ENCODE measurements at places on chromosomes 2 and 18. TPM values are rescaled to one million over a fixed set of nuclear protein-coding genes. Genes with fewer than 3 reads are reported as not detected.

Gene C2orf81
- 10.3 TPM for total RNA-seq

Gene BCL11A
- total RNA-seq, result 0.11 TPM

Gene IMPA2
- 43.4 TPM for total RNA-seq

Gene PROKR1
- not detected for total RNA-seq

DNA sequence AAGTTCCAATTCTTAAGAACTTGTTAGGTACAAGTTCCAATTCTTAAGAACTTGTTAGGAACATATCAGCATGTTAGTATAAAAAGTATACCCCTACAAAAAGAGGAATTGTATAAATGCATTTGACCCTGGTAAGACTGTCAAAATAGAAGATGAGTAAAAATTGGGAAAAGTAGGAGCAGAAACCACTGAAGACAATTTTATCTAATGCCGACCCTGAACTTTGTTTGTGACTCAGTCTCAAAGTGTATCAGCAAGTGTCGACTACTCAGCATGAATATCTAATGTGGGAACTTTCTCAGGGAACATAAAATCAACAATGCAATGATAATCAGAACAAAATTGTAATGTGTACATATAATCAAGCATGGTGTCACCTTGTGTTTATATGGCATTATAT is 583 bp upstream of the CD226 start:
- DNase-seq, result no peak

DNA sequence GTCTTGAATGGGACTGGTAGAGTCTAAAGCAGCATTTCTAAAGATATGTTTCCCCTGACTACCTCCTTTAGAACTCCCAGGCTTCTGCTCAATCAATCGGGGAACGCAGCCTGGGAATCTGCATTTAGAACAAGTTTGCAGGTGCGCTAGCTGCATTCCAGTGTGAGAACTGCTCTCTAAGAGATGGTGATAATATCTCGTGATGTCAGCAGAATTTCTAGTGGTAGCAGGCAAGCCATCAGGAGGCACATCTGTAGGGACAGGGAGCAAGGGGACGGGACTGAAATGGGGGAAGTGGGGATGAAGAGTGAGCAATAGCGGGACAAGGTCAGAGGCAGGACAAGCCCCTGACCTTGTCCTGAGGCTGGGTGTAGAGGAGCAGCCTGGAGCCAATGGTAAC is 120.3 kb upstream of the DNMT3A start:
- DNase-seq, result no peak

DNA sequence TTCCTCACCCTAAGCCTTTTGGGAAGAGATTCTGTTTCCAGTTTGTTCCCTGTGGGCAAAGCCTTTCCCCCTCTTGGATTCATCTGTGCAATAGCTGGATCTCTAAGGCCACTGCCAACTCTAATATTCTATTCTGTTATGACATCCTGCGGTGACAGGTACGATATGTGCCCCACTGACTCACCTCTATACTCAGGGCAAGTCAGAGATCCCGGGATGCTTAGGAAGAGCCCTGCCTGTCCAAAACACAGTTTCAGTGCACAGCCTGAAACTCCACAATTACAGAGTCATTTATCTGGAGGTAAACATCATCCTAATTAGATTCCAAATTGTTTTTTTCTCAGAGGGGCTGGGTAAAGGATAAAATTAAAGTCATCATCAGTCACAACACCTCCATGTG is 190.2 kb downstream of the TFCP2L1 start:
- no peak for DNase-seq

DNA sequence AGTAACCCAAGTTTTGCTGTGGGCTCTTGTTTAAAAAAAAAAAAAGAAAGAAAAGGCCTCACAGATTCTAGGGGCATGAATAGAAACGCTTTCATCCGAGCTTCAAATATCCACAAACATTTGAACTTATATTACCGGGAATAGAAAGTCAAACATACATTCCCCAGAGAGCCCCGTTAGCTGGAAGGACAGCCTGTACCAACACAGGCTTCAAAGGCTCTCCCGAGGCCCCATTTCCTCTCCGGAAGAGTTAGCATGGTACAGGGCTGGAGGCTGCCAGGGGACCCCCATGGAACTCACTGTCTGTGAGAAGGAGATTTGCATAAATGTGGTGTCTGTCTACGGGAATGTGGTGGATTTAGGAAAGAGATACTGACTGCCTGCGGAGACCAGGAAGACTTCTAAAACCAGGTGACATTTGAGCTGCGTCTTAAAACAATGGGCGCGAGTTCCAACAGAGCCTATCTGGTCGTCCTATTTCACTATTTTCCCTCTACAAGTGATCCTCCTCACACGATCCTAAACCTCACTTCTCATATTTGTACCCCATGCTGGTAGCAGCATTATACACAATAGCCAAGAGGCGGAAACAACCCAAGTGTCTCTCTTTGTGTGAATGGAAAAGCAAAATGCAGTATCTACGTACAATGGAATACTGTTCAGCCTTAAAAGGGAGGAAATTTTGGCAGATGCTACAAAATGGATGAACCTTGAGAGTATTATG is 820 bp upstream of the MATN3 start:
- no peak for DNase-seq

- DNase-seq, result no peak
These were observed 55.7 kb downstream of the KLHL14 start for GRCh38 chr18:32717126-32717525.

GRCh38 chr2:43075811-43076585 is 150.4 kb downstream of the ZFP36L2 start:
- DNase-seq, result peak; percentile 90

DNA sequence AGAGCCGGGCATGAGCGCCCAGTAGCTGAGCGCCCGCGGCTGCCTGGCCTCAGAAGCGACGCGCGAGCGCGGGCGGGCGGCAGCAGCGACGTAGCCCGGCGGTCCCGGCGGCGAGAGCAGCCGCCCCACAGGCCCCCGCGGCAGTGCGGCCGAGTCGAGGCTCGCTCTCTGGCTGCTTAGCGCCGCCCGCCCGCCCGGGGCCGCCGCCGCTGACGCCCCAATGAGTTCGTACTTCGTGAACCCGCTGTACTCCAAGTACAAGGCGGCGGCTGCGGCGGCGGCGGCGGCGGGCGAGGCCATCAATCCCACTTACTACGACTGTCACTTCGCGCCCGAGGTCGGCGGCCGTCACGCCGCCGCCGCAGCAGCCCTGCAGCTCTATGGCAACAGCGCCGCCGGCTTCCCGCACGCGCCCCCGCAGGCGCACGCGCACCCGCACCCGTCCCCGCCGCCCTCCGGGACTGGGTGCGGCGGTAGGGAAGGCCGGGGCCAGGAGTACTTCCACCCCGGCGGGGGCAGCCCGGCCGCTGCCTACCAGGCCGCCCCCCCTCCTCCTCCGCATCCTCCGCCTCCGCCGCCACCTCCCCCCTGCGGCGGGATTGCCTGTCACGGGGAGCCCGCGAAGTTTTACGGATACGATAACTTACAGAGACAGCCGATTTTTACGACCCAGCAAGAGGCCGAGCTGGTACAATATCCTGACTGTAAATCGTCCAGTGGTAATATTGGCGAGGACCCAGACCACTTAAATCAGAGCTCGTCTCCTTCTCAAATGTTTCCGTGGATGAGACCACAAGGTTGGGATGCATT is 847 bp downstream of the HOXD8 start:
- DNase-seq, result no peak

DNA sequence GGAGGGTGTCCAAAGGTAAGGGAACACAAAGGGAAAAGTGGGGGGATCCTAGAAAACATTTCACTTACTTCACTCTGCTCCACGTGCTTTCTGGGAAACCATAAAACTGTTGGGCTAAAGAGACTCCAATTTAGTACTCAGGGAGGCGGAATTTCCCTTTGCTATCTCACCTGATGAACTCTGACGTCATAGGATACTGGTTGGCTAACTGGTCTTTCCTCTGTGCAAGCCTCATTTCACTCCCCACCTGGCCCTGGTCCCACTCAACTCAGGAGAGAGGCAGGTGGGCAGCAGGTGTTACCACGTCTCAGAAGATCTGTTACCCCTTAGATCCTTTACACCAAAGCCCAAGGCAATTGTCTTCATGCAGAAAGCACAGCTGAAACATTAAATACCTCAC is 51.8 kb upstream of the PMAIP1 start:
- DNase-seq, result no peak

DNA sequence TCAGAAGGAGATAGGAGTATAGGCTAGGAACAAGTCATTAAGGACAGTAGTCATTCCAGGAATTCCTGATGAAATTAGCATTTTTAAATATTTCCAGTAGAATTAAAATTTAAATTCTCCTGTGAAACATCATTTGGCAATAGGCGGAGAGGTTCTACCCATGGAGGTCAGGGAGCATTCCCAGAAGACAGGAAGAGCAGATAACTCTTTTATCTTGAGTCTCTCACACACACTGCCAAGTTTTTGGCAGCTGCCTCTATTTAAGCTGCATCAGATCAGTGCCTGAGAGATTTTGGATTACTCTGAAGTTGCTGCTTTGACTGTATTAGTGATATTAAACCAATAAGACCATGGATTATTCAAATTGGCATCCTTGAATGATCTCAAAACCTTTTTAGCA is 714.7 kb downstream of the EPHA4 start:
- DNase-seq, result no peak
